ENCODE measurements at places on chromosomes 16 and 17. TPM values are rescaled to one million over a fixed set of nuclear protein-coding genes. Genes with fewer than 3 reads are reported as not detected.

GRCh38 chr17:50834429-50835300 is 721 bp upstream of the WFIKKN2 start:
- DNase-seq = no peak
- no peak overlapping the region for H3K4me3 ChIP-seq
- peaks cover 11% of the 10 kb centered on the region for H3K4me1 ChIP-seq
- no peaks in the 10 kb centered on the region for H3K36me3 ChIP-seq
- no peaks in the 10 kb centered on the region for H3K27me3 ChIP-seq
- H3K27ac ChIP-seq = no peak overlapping the region

DNA sequence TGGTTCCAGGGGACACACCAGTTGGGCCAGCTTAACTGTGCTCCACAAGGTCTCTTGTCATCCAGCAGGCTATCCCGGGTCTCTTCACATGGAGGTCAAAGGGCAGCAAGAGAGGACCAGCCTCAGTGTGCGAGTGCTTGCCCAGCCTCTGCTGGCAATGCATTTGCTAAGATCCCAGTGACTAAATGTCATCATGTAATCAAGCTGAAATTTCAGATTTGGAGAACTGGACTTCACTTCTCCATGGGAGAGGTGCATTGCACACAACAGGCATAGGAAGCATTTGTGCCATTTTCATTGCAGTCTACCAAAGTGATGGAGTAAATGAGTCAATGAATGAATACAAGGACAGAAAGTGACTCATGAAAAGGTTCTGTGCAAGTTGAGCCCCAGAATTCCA is 51.2 kb upstream of the KDM8 start:
- H3K27me3 ChIP-seq = no peaks in the 10 kb centered on the region
- H3K4me3 ChIP-seq = no peak overlapping the region
- H3K4me1 ChIP-seq = no peaks in the 10 kb centered on the region
- no peak for DNase-seq

DNA sequence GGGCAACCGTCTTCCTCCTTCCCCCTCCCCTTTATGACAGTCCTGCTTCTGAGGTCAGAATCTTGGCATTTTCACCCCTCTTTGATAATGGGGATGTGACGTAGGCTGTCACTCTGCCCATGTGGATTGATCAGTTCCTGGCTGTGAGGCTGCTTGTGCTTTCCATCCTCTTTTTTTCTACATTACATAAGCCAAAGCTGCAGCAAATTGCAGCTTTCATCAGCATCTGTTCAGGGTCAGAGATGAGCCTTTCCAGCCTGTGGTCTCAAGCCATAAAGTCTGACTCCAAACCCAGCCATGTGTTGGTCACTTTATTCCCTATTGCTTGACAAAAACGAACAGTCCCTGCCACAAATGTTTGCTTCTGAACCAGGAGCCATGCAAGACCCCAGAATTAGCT is 535.1 kb downstream of the CDH11 start:
- DNase-seq = no peak
- no peaks in the 10 kb centered on the region for H3K27me3 ChIP-seq
- H3K4me1 ChIP-seq = no peaks in the 10 kb centered on the region
- H3K36me3 ChIP-seq = no peaks in the 10 kb centered on the region
- H3K4me3 ChIP-seq = no peak overlapping the region
- H3K27ac ChIP-seq = no peak overlapping the region

GRCh38 chr17:51032850-51033249 is 87.8 kb downstream of the SPAG9 start:
- no peaks in the 10 kb centered on the region for H3K4me1 ChIP-seq
- no peak overlapping the region for H3K4me3 ChIP-seq
- no peak for DNase-seq
- H3K36me3 ChIP-seq = peaks cover 10% of the 10 kb centered on the region

DNA sequence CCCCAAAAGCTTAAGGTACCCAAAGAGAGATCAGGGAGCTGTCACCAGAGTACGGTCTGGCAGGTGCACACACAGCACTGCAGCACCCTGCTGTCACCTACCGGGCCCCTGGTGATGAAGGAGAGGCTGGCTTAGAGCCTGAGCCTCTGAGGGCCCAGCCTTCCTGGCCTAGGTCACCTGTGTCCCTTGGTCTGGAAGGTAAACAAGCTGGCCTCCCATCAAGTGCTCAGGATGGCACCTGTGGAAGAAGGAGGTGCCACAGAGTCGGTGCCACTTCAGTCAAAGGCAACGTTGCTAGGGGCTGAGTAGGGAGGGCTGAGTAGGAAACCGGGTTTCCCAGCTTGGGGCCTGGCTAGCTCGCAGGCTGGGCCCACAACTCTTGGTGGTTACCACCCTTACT is 70.7 kb downstream of the COG7 start:
- H3K4me3 ChIP-seq = no peak overlapping the region
- H3K4me1 ChIP-seq = no peaks in the 10 kb centered on the region
- no peak for DNase-seq

The SOX15 gene
- 1.5 TPM for total RNA-seq

The NPIPA3 gene
- 0.70 TPM for total RNA-seq

The GAS2L2 gene
- 0.10 TPM for total RNA-seq

The CSF3 gene
- total RNA-seq = not detected

The CDRT4 gene
- total RNA-seq = 0.96 TPM

The SCNN1B gene
- not detected for total RNA-seq
